ENCODE measurements at places on chromosomes 5 and 9.
A peak's percentile ranks its signal among the peaks of the same experiment; 100 is the strongest.

DNA sequence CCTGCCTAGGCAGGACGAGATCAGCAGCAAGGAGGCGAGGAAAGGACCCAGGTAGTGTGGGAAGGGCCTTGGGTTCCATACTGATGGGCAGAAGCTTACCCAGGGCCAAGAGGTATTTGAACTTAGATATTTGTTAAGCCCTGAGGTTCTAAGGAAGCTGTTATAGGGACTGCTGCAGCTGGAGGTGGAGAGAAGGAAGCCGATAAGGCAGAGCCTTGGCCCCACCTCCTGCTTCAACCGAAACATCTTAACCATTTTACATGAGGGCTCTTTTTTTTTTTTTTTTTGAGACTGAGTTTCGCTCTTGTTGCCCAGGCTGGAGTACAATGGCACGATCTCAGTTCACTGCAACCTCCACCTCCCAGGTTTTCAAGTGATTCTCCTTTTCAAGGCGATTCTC lies 8.6 kb upstream of the AQP3 start:
- DNase-seq, result no peak
- H3K27me3 ChIP-seq, result no peaks in the 10 kb centered on the region

GRCh38 chr5:119316906-119317305 lies 38.9 kb upstream of the TNFAIP8 start:
- no peaks in the 10 kb centered on the region for H3K4me1 ChIP-seq
- no peaks in the 10 kb centered on the region for H3K36me3 ChIP-seq
- no peak for DNase-seq
- H3K27ac ChIP-seq, result no peak overlapping the region

DNA sequence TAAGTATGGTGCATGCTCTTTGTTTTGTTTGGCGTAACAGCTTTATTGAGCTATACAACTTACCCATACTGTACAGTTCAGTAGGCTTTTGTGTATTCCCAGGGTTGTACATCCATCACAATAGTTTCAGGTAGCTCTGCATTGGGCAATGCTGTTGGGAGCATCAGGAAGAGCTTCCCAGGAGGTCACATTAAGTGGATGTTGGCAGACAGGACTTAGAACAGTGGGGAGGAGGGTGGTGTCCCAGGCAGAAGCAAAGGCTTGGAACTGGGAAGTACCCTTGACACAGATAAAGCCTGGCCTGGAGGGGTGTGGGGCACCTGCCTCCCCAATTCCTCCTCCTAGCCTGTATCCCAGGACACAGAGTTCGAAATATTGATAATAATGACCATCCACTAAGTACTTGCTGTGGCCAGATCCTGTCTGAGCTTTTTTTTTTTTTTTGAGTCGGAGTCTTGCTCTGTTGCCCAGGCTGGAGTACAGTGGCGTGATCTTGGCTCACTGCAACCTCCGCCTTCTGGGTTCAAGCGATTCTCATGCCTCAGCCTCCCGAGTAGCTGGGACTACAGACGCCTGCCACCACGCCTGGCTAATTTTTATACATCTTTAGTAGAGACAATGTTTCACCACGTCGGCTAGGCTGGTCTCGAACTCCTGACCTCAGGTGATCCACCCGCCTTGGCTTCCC lies 1.3 kb downstream of the BBLN start:
- DNase-seq, result no peak
- no peaks in the 10 kb centered on the region for H3K36me3 ChIP-seq
- H3K4me1 ChIP-seq, result peaks cover 3% of the 10 kb centered on the region
- H3K27me3 ChIP-seq, result no peaks in the 10 kb centered on the region

DNA sequence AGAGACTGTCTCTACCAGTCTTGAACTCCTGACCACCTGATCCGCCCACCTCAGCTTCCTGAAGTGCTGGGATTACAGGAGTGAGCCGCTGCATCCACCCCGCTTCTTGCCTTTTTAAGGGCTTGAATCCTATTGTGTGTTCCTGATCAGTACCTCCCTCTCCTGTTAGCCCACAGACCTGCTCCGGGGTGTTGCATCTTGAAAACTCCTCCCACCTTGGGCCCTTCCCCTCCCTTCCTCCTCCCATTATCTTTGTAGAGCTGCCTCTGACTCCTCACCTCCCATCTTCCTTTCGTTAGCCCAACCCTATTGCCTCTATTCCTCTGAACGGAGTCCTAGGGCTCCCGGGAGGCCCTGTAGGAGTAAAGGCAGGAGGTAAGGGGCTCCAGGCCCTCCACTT lies 48.5 kb upstream of the NEK6 start:
- H3K36me3 ChIP-seq, result no peaks in the 10 kb centered on the region
- DNase-seq, result no peak
- H3K27me3 ChIP-seq, result no peaks in the 10 kb centered on the region
- H3K4me1 ChIP-seq, result no peaks in the 10 kb centered on the region

GRCh38 chr9:122394265-122395125 lies 23.7 kb downstream of the PTGS1 start:
- H3K36me3 ChIP-seq, result no peaks in the 10 kb centered on the region

DNA sequence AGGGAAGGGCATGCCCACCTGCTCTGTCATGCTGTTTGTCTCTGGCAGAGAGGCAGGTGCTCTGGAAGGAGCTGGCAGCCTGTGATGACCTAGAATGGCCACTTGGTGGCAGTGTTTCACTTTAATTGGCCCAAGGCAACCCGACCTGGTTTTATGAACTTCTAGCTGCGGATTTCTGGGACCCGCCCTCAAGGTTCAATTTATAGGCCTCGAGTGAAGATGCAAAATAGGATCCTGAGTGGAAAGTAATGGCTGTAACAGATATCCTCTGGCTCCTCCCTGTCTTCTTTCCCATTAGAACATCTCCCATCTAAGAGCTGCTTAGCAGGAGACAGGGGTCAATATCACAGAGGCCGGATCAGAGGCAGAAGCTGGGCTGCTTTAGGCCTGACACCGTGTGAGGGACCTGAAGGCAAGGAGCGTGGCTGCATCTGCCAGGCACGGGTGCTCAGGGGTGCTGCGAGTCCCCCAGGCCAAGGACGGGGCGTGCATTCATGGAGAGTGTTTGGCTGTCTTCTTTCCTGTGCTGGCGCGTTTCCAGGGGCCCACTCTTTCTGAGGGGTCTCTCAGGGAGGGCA lies 56.7 kb upstream of the SLC28A3 start:
- no peak overlapping the region for H3K27ac ChIP-seq
- H3K4me1 ChIP-seq, result no peaks in the 10 kb centered on the region
- DNase-seq, result peak; percentile 50
- H3K27me3 ChIP-seq, result no peaks in the 10 kb centered on the region

Data from ovary (tissue), 10 donors.